ENCODE measurements at places on chromosomes 4 and X.

- DNase-seq: no peak
These were observed 2.7 kb downstream of the KLF3 start for GRCh38 chr4:38666766-38667084.

- DNase-seq: no peak
These were observed 90.8 kb downstream of the DCTD start for GRCh38 chr4:182826391-182826790.

GRCh38 chr4:52032005-52032404, 6.1 kb downstream of the SGCB start:
- DNase-seq: no peak

DNA sequence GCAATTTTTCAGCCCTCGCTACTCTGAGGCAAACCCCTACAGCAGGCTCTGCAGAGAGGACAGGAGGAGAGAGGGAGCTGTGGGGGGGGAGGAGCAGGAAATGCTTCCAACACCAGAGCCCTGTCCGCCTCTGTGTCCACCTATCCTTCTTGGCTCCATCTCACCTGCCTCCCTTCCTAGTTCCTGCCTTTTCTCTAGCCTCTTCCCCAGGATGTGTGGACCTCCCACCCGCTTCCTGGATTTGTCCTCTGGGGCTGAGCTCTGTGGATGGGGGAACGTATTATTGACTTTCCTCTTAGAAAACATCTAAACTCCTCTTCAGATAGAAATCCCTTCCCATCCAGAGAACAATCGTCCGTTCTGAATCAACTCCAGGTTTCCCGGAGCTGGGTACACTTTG, 14.4 kb downstream of the ASMT start:
- no peak for DNase-seq

DNA sequence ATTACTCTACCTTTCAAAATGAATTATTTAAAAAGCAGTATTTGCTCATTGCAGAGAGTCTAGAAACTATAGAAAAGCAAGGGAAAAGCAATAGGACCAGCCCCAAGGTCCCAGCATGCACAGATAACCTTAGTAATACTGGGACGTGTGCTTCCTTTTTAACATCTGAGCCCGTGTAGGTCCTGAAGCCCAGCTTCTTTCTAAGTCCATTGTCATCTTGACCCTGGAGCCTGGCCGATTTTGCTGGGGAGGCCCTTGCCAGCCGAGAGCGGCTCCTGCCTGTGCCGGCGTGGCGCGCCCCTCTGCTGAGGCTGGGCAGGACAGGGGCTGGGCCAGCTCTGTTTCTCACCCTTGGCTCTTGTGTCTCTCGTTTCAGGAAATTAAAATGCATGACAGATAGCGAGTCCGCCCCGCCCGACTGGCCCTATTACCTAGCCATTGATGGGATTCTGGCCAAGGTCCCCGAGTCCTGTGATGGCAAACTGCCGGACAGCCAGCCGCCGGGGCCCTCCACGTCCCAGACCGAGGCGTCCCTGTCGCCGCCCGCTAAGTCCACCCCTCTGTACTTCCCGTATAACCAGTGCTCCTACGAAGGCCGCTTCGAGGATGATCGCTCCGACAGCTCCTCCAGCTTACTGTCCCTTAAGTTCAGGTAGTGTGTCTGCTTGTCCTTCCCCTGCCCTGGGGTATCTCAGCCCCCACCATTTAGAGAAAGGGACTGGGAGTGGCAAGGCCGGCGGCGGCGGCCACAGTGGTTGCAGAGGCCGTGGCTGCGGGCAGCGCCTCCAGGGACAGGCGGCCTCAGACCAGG, 4.1 kb downstream of the MSANTD1 start:
- no peak for DNase-seq

- no peak for DNase-seq
These were observed 60.9 kb downstream of the CAMK2D start for GRCh38 chr4:113700602-113701150.

DNA sequence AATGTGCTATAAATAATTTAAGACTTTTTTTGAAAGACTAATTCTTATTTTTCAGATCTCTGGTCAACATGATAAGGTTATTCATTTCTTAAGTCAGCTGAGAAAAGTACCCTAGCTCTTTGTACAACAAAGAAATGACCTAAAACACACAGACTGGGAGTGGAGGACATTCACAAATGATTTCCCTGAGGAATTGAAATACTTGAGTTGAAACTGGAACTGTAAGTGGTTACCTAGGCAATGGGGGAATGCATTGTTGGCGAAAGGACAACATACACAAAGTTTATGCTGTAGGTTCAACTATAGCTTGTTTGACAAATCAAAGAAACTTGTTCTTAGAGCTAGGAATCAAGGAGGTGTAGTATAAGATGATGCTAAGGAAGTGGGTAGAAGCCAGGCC, 915.5 kb downstream of the FAT4 start:
- DNase-seq: no peak

DNA sequence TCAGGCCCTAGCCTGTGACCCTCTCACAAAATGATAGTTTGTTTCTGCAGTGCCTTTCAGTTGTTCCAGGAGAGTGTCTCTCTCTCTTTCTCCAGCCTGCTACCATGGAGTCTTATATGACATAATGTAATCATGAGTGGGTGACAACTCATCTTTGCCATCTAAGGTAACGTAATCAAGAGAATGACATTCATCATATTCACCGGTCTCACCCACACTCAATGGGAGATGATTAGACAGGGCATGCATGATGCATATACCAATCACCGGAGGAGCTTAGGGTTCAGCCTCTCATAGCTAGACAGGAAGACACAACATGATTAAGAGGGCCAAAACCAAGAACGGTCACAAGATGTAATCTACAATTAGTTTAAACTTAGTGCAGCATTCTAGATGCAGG, 97.1 kb upstream of the FAM9B start:
- DNase-seq: no peak

- peak; percentile 3 for DNase-seq
These were observed 14.3 kb upstream of the PNPLA4 start for GRCh38 chrX:7941390-7942042.

DNA sequence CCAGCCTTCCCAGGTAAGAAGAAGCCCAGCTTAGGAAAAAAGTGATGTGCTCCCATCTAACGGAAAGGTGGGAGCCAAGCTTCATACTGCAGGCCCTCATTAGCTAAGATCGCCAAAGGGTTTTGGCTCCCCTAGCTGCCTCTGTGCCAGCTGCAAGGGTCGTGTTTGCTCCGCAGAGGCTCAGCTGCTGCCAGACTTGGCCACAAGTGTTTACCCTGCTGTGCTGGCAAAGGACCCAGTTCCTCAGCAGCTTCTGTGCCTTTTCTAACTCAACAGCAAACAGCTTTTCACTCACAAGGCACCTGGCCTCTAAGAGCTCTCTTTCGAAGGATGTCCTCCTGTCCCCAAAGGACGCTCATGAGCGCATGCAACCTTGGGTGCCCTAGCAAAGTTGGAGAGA, 12.2 kb upstream of the VMA21 start:
- no peak for DNase-seq

DNA sequence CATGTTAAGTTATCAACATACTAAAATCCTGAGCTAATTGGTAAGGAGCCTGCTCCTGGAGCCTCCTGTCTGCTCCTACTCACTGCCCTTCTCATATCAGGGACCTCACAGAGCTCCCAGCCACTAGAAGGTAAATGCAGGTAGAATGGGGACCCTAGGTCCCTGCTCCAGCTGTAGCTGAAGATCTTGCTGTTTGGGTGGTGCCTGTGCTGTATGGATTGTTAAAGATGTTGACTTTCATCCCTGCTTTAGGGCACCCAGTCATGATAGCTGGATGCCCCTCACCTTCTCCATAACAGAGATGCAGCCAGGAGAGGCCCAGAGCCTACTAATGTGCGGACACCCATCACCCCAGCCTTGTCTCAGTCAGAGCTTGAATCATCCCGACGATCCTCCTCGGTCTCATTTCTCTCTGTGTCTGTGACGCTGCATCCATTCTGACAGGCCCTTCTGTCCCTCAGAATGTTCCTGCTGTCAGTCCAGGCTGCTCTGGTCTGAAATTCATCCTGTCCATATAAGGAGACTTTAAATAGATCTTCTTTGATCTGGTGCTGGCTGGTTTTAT, 341.7 kb upstream of the GATB start:
- DNase-seq: no peak

DNA sequence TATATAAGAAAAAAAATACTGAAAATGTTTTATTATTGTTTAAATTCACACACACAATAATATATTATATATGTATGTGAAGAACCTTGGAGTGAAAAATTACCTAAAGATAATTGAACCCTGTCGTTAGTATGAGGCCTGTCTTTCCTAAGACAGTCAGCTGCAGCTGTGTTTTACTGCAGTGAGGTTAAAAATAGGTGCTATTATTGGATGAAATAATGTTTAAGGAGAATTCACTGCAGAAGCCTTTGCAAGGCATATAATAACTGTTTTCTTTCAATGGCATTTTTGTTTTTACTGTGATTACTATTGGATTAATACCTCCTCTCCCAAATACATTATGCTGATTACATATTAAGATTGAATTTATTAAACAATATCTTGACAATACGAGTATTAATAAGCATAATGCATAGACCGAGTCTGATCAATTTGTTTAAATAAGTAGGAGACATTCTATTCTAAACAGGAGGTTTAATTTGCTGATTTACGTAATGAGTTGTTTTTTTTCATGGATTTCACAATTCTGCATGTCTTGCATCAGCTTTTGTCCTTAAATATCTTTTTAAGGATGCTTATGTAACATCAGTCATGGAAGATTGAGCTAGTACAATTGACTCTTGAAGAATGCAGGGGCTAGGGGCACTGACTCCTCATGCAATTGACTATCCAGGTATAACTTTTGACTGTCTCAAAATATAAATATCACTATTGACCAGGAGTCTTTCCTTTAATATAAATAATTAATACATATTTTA, 1181.1 kb upstream of the PCDH7 start:
- DNase-seq: no peak

DNA sequence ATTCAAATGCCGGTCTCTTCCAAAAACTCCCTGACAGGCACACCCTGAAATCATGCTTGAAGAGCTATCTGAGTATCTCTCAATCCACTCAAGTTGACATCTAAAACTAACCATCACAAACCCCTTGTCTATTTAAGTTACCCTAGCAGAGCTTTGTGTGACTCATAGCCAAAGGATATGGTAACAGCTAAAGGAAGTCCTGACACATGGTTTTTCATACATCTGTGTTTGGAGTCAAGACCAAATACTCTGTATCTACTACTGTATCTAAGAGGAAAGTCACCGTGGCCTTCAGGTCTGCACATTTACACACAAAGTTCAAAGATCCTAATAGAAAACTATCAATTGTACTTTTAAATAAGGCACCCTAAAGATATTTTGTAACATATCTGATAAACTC, 239.6 kb upstream of the VCX start:
- DNase-seq: no peak

- DNase-seq: no peak
These were observed 7.1 kb downstream of the RASSF6 start for GRCh38 chr4:73613130-73613529.

GRCh38 chrX:15761564-15762191, 23.6 kb downstream of the CA5B start:
- peak; percentile 27 for DNase-seq

DNA sequence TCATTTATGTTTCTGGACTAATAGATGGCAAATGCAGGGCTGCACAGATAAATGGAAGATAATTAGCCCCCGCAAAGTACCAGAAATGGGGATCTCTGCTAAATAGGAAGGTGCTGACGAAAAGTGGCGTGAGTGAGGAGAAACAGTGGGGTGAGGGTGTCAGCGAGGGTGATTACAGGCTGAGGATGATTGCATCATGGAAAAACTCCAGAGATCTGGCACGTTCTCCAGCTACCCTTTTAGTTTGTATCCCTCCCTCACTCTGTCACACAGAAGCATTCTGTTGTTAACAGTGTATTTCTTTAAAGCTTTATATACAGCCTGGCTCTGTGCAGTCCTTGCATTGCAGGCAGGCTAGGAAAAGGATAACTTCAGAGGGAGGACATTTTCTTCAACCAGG, 309.6 kb upstream of the DDX53 start:
- DNase-seq: no peak

DNA sequence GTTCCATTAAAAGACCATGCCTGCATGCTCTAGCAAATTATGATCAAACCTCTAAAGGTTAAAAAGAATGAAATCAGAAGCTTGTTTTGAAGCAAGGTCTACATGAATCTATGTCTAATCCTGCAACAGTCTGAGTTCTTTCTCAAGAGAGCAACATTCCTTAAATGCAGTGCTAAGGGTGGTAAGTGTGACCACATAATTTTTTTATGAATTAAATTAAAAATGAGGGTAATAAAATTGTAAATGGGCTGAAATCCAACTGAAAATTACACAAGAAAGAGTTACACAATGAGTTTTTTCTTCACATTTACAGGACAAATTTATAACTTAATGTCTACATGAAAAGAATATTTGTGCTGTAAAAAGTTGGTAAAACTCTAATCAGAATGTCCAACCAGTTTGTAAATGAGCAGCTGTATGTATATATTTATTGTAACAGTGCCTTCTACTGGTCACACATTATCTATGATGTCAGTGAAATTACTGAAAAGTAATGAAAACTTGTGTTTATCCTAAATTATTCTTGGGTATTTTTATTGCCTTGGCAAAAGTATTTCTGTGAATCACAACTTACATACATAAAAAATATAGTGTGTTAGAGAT, 336.3 kb upstream of the PITX2 start:
- DNase-seq: no peak

DNA sequence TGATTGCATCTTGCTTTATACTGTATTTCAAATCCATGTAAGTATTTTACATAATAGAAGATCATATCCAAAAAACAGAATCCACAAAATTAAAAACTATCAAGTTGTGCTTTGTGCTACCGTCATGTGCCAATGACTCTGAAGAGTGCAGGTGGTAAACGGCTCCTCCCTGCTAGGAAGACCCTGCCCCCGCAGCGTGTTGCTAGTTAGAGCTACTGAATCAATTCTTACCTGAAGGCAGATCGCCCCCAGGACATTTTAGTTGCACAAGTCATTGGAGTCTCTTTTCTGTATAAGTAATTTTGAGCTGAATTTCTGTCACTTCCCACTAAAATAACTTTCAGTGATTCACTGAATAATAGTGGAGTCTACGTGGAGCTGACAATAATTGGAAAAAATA, 599.5 kb upstream of the ZFP42 start:
- DNase-seq: no peak

DNA sequence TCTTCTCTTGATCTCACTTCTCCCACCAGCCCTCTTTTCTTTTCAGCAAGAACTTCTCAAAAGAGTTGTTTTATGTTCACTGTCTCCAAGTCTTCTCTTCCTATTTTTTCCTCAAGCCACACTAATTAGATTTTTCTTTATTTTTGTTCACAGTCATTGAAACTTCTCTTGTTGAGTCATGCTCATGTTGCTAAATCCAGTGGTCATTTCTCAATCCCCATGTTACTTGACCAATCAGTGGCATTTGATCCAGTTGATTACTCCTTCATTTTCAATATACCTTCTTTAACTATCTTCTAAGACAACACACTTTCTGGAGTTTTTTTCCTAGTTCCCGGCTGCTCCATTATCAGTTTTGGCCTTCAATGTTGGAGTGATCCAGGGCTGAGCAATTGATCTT, 103.1 kb upstream of the LSM6 start:
- no peak for DNase-seq

GRCh38 chr4:172287117-172287516, 473.9 kb downstream of the GALNTL6 start:
- no peak for DNase-seq

Measured in NCI-H2227 treated with DMSO at 0.1 percent for 48 hours (cell line).